ENCODE measurements at places on chromosomes 7 and 10. TPM values are rescaled to one million over a fixed set of nuclear protein-coding genes. Genes with fewer than 3 reads are reported as not detected.

ITPRID1 gene
- total RNA-seq: not detected

TMEM176B gene
- not detected for total RNA-seq

TUBB8 gene
- total RNA-seq: not detected

CD36 gene
- total RNA-seq: not detected

TFPI2 gene
- total RNA-seq: not detected

ANKRD1 gene
- total RNA-seq: not detected

DNA sequence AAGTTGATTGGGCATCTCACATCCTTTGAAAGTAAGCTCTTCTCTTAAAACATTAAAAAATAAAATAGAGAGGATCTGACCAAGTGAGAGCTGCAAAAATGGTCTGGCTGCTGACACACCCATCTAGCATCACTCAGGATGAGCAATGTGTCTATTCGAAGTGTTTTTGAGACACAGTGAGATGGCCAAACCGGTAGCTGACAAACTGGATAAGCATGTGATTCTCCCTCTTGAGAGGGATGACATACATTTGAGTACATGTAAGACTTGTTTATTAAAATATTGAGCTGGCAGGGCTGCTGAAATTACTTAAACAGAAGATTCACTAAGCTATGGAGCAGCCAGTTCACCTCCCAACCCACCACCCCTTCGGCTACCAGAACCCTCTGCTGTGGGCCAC, 333.9 kb downstream of the ADRA2A start:
- no peak overlapping the region for H3K4me3 ChIP-seq
- H3K36me3 ChIP-seq: no peaks in the 10 kb centered on the region
- H3K4me1 ChIP-seq: no peaks in the 10 kb centered on the region
- H3K27me3 ChIP-seq: no peaks in the 10 kb centered on the region
- no peak overlapping the region for H3K27ac ChIP-seq

GRCh38 chr10:78980815-78981214, 88.0 kb upstream of the ZMIZ1 start:
- no peak overlapping the region for H3K27ac ChIP-seq
- H3K4me1 ChIP-seq: peaks cover 14% of the 10 kb centered on the region
- no peaks in the 10 kb centered on the region for H3K36me3 ChIP-seq
- no peak overlapping the region for H3K4me3 ChIP-seq
- DNase-seq: no peak

DNA sequence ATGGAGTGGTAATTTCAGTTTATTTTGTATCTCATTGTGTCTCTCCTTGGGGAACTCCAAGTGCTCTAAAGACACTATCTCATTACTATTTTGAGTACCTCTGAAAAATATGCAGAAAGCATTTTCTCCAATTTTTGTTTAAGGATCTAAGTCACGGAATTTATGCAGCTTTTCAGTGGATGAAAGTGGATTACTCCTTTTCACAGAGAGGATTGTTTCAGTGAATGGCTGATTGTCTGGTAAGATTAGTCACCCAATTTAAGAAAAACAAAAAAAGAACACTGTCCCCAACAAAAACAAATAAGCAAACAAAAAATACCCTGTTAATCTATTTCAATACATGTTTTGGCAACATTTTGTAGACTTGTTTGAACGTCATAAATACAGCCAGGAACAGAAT, 338.3 kb upstream of the TEX47 start:
- no peaks in the 10 kb centered on the region for H3K27me3 ChIP-seq
- DNase-seq: no peak
- no peak overlapping the region for H3K4me3 ChIP-seq
- no peak overlapping the region for H3K27ac ChIP-seq
- H3K36me3 ChIP-seq: no peaks in the 10 kb centered on the region
- no peaks in the 10 kb centered on the region for H3K4me1 ChIP-seq

DNA sequence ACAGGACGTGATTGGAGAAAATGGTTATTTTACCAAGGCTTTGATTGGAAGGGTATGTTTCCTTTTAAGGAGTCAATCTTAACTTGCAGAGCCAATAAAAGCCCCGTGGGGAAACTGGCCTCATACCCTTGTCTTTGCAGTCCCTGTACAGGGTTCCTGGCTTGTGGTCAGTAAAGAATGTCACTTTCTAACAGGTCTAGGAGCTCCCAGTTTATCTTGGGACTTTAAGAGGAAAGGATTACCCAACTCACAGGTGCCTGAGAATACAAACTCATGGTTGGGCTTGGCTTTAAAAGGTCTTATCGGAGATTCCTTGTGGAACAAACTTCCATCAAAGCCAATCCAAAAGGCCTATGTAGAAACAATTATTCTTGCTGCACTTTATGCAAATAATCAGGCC, 221.8 kb downstream of the PHF14 start:
- no peaks in the 10 kb centered on the region for H3K36me3 ChIP-seq
- no peak overlapping the region for H3K4me3 ChIP-seq
- H3K27ac ChIP-seq: no peak overlapping the region
- peaks cover 21% of the 10 kb centered on the region for H3K4me1 ChIP-seq
- H3K27me3 ChIP-seq: no peaks in the 10 kb centered on the region

DNA sequence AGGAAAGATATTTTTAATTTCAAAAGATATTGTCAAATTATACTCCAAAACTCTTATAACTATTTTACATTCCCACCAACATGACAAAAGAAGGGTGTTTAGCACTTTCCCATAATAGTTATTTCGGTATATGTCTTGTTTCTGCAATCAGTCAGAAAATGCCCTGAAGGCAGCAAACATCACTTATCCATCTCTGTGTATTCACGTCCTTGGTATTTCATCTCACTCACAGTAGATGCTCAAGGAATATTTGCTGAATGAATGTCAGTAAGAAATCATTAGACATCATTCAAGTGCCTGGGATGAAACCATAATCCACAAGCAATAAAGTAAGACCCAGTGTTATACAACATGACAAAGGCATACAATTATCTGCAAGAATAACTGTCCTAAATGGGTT, 112.7 kb downstream of the GFRA1 start:
- no peak overlapping the region for H3K27ac ChIP-seq
- no peaks in the 10 kb centered on the region for H3K4me1 ChIP-seq
- H3K27me3 ChIP-seq: no peaks in the 10 kb centered on the region
- DNase-seq: no peak

GRCh38 chr10:131201741-131202515, 109.6 kb downstream of the TCERG1L start:
- H3K27ac ChIP-seq: no peak overlapping the region
- H3K4me1 ChIP-seq: no peaks in the 10 kb centered on the region
- no peak for DNase-seq
- H3K4me3 ChIP-seq: no peak overlapping the region
- no peaks in the 10 kb centered on the region for H3K36me3 ChIP-seq
- H3K27me3 ChIP-seq: no peaks in the 10 kb centered on the region

GRCh38 chr7:129017264-129017663, 37.6 kb downstream of the TNPO3 start:
- DNase-seq: no peak
- H3K27ac ChIP-seq: peak overlapping the region; percentile 81
- peaks cover 42% of the 10 kb centered on the region for H3K4me1 ChIP-seq
- H3K27me3 ChIP-seq: no peaks in the 10 kb centered on the region
- H3K4me3 ChIP-seq: no peak overlapping the region
- peaks cover 30% of the 10 kb centered on the region for H3K36me3 ChIP-seq

DNA sequence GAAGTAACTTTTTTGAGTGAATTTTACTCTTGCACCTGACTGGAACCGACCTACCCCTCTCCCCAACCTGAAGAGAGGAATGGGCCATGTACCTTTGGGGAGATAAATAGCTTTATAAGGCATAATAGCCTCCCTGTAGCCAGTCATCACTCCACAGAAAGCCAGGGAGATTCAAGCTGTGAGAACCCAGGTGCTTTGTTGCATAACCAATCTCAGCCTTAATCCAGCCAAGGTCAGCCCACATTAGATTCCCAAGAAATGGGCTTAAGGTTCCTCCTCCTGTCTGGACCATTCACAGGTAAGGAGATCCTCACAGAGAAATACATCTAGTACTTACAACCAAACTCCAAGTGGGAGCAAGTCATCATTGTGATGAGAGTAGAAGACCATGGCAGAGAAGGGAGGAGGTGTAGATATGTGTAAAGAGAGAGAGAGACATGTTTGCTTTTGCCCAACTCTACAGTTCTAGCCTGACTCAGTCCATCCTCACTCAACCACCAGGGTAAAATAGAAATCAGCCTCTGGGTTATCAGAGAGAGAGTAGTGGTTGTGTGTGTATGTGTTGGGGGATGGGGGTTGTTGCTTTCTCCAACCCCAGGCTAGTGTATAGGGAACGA, 23.6 kb downstream of the SKIDA1 start:
- no peak overlapping the region for H3K4me3 ChIP-seq
- H3K27me3 ChIP-seq: no peaks in the 10 kb centered on the region
- no peaks in the 10 kb centered on the region for H3K36me3 ChIP-seq
- H3K27ac ChIP-seq: no peak overlapping the region
- peaks cover 2% of the 10 kb centered on the region for H3K4me1 ChIP-seq
